ENCODE measurements at places on chromosomes 5 and 9.

DNA sequence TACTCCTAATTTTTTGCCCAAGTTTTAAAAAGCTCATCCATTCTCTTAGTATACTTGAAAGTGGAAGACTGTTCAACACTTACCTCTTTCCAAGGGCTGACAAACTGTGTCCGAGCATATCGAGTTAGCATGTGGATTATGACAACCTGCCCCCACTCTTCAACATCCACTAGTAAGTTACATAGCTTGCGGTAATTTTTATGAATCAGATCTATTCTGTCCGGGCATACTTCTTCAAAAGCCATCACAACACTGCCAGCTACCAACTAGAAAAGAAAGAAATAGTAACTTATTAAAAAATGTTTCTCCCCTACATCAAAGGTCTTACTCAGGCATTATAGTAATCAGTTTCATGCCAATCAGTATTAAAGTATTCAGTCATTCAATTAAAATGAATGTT lies 78.5 kb downstream of the AP3B1 start:
- DNase-seq, result no peak

- no peak for DNase-seq
Observed at GRCh38 chr5:142213077-142213476, 104.5 kb downstream of the NDFIP1 start.

- DNase-seq, result peak; percentile 86
Observed at GRCh38 chr9:79224672-79225433, 346.9 kb upstream of the TLE4 start.

DNA sequence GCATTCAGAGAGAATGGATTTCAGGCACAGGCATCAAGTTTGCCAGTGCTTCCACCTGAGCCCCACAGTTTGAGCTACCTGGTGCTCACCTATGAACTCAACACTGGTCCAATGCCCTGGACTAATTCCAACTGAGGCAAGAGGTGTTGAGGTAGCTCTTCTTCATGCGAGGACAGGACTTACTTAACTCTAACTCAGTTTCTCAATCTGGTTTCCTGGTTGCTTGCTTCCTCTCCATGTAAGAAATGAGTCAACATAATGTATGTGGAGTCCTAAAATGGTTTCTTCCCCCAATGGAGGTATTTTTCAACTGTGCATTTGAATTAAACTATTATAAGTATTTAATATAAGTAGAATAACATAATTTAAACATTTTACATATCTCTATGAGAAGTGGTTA lies 523.6 kb upstream of the DAB2 start:
- no peak for DNase-seq

DNA sequence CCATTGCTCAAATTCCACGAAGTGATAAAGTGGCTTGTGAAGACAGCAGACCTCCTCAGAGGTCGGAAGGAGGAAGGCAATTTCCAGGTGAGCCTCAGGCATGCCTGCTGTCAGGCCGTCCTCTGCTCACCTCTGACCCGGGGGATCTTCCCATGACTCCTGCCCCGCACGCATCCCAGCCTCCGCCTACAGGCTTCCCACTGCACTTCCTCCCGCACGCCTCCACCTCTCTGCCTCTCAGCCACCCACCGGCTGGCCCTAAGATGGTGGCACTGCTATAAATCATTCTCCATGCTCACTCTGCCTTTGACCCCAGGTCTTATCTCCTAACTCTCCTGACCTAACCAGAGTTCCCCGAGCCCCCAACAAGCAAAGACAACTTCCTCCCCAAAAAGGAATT lies 49.4 kb upstream of the DNAH5 start:
- no peak for DNase-seq

DNA sequence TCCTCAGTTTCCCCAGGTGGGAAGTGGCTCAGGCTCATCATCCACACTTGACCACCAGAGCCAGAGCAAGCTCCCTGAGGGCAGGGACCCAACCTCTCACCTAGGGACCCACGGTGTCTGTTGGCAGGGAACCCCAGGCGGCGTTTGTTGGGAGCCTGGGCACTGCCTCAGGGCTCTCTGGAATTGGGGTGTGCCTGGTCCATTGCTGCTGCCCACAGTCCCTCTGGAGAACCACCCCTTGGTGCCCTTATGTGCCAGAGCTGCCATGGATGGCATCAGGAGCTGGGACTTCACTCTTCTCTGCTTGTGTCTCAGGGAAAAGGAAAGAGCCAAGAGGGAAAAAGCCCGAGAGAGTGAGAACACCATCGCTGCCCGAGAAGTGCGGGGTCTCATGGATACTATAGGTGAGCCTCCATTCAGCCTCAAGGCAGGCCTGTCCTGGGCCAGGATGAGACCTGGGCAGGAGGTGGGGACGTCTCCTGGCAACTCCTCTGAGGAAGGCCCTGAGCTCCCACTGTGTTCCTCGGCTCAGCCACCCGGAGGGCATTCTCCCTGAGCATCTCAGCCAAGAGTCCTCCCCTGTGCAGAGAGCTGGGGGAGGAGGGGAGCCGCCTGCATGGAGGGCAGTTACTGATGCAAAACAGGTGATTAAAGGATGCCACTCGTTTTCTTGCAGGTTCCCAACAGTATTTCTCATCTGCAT lies 4.5 kb downstream of the CCDC180 start:
- DNase-seq, result no peak

- peak; percentile 86 for DNase-seq
Observed at GRCh38 chr5:40674661-40675235, 5.0 kb upstream of the PTGER4 start.

- DNase-seq, result no peak
Observed at GRCh38 chr9:15372455-15372854, 50.2 kb upstream of the SNAPC3 start.

- DNase-seq, result no peak
Observed at GRCh38 chr9:3080951-3081350, 237.1 kb upstream of the PUM3 start.

DNA sequence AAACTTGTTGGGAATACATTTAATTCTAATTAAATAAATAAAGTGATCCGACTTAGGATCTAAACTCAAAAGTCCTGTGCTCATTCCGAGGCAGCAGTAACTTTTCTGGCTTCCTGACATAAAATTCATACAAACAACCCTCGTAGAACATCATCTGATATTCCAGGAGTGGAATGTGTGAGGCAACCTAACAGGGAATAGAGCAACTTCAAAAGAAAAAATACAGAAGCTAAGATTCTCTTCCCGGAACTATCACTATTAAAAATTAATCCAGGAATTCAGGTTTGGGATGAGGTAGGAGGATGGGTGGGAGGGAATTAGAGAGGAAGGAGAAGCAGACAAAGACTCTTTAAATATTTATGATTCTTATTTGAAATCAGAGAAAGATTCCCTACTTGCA lies 32.9 kb upstream of the TRIO start:
- no peak for DNase-seq

DNA sequence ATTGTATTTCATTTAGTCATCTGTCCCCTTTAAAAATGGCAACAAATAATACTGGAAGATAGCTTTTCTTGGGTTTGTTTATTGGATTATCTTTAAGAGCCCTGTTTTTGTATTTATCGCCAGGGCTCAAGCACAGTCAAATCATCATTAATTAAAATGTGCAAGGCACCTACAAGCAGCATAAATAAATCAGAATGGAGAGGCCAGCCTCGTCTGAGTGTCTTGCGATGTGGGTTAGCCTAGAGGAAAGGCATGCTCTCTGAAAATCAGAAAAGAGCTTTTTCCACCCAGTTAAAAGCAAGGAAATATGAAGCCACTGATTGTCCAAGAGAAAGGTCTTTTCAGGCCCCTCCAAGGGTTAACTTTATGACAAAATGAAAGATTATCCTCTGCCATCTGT lies 31.8 kb downstream of the ZFAND5 start:
- no peak for DNase-seq

DNA sequence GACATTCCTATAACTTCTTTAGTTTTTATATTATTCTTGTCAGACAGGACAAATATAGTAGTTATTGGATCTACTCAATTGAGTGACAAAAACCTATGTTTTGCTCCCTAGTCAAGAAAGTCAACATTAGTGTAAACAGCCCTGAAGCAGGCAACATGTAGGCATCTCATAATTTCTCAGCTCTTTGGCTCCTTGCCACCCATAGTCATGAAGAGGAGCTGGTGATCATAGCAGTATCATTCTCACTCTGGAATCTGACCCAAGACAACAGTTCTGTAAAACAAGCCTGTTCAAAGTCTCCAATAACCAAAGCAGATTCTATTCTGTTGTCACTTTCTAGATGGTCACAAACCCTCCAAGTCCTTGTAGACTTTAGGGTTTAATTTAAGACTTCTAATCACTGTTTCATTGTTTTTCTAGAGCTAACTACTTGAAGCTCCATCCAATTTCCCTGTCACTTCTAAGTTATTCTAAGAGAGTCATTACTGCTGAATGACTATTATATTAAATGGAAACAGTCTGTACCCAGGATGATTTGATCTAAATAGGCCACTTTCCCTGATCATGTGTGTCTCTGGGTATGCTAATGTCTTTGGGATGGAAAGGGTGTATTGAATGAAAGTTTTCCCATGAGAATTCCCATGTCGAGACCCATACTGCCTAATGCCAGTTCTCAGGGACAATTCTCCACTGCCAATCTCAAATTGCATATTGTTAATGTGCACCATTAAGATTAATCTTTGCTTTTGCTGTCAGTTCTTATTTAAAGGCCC lies 533.3 kb downstream of the ACTL7B start:
- DNase-seq, result peak; percentile 39

DNA sequence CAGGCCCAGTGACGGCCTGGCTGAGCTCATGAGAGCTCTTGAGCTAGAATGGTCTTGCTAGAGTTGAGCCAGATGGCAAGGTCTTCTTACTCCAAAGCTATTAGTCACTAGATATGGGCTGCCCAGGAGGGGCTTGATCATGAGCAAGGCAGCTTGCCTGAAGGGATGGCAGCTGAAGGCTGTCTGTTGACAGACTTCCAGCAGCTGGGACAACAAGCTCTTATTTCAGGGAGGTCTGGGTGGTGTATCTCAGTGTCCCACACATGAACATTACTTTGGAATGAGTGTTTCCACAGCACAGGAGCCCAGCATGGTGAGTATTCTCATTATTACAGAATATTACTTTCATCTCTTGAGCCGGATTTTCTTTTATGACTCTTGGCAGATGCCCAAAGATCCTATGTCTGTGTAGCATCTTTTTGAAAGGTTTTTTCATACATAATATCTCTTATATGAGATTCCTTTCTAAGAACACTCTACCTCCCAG lies 414.1 kb downstream of the ARHGEF28 start:
- DNase-seq, result peak; percentile 65

- DNase-seq, result no peak
Observed at GRCh38 chr5:76652809-76653414, 29.7 kb upstream of the F2RL2 start.

- DNase-seq, result peak; percentile 45
Observed at GRCh38 chr5:53642061-53642460, 81.6 kb downstream of the NDUFS4 start.

DNA sequence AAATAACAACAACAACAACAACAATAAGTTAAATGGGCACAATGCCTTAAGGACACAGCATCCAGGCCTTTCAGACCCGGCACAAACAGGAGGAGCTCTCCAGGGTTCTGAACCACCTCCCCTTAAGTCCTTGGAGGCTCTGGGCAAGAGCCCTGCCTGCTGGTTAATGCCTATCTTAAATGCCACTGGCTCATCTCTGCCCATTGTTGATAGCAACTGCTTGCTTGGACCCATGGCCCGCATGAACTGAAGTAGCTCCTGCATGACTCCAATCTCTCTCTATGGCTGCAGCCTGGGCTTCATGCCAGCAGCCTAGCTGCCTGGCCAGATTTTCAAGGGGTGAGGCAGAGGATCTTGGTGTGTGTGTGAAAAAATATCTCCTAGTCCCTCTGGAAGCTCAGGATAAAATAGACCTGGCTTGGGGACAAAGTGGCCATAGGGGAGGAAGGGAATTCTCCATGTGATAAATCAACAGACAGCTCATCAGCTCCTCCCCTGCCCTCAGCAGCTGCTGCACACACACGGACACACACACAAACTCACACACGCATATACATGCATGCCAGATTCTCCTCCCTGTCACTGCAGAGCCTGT lies 27.4 kb downstream of the FAM219A start:
- DNase-seq, result peak; percentile 66

GRCh38 chr9:37290366-37290939 lies 132.0 kb upstream of the GRHPR start:
- DNase-seq, result no peak

DNA sequence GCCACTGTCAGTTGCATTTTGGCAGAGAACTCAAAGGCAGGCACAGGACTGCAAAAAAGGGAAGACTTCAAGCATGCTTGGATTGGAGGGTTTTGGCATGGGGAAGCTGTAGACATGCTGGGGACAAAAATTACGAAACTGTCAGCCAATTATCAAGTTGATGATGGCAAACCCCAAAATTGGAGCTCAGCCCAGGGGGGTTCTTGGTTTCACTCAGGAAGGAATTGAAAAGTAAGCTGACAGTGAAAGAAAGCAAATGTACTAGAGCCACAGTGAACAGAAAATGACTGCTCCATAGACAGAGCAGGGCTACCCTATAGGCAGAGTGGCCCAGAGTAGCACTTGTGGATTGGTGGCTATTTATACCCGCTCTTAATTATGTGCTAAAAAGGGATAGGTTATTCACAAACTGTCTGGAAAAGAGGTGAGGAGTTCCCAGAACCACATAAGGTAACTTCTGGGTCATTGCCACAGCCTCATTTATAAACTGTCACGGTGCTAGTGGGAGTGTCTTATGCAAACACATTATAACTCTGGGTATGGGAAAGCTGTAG lies 14.6 kb upstream of the CFAP95 start:
- no peak for DNase-seq

GRCh38 chr5:94017579-94017978 lies 276.2 kb upstream of the POU5F2 start:
- DNase-seq, result peak; percentile 33

DNA sequence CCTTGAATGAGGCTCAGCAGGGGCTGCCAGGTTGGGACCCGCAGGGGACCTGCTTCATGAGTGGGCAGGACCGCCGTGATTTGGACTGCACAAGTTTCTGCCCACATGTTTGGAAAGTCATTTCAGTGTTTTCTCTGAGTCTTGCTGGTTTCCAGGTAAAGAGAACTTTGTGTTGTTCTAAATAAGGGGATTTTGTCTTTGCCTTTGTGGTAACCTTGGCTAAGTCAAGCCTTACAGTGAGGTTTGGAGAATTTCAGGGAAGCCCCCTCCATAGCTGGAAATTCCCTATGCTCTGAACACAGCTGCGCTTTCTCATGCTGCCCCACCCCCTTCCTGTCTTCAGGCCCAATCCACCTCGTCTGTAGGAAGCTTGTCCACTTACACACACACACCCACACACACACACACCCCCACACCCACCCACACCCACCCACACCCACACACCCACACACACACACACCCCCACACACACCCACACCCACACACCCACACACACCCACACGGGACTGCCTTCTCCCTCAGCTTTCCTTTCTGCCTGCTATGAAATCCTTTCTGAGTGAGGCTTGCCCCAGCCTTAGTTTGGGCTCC lies 270.1 kb downstream of the HSPA4 start:
- DNase-seq, result peak; percentile 11
